ENCODE measurements at places on chromosomes 16 and 17.
A peak's percentile ranks its signal among the peaks of the same experiment; 100 is the strongest.

DNA sequence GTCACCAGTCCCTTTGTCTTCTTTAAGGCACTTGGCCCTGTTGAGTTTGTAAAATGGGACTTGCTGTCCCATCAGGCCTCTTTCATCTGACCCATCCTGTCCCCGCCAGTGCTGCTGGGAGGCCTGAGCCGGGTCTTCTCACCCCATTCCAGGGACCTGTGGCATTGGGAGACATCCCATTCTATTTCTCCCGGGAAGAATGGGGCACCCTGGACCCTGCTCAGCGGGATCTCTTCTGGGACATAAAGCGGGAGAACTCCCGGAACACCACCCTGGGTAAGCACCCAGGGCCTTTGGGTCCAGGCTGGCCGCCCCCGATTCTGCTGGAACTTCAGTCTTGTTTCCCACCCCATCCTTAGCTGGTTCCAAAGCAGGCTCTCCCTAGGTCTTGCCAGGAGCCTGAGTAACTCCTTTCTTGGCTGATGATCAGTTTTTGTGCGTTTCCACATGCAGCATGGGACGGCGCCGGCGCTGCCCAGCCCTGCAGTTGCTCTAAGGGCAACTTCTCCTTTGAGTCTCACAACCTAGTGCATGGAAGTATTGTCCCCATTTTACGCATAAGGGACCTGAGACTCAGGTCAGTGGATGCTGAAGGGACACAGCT lies 4.1 kb downstream of the ZNF213 start:
- no peak for DNase-seq

GRCh38 chr17:17783116-17783824 lies 53.5 kb downstream of the SREBF1 start:
- DNase-seq, result no peak

GRCh38 chr17:81867170-81867990 lies 3.8 kb downstream of the ARHGDIA start:
- DNase-seq, result no peak

DNA sequence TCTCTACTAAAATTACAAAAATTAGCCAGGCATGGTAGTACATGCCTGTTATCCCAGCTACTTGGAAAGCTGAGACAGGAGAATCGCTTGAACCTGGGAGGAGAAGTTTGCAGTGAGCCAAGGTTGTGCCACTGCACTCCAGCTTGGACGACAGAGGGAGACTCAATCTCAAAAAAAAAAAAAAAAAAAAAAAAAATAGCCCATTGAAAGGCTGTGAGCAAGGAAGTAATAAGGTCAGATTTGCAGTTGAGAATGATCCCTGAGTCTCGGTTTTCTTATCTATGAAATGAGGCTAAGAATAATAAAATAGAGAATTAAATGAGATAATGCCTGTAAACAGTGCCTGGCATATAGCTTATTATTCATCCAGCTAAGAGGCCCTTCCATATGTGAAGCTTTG lies 1.3 kb upstream of the PDK2 start:
- no peak for DNase-seq

DNA sequence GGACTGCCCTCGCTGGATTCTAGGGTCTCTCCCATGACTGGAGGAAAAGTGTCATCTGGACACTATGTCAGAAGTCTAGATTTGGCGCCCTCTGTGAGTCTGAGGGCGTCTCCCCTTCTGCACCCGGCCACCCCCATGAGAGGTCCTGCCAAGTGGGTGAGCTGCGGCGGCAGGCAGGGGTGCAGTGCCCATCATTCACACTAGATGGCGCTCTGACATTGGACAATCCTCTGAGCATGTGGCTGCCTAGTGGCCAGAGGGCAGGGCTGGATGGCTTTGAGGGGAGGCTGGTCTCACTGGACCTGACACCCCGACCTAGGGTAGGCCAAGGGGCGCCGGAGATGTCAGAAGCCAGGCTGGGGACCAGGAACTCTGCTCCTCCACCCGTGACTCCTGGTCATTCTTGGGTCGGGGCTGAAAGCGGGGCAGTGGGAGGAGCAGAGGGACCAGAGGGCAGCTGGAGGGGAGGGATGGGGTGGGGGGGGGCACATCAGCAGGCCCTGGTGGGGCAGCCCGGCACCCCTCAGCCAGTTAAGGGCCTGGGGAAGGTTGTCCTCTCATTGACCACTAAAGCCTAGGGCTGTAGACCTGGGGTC lies 28.0 kb downstream of the MRM1 start:
- DNase-seq, result peak; percentile 62

All from renal cortex interstitium (tissue), 15 donors.